Inflammatory macrophage treated with lipopolysaccharide for 1 hour (primary cell): ENCODE measurements at places on chromosomes 11 and 22.

DNA sequence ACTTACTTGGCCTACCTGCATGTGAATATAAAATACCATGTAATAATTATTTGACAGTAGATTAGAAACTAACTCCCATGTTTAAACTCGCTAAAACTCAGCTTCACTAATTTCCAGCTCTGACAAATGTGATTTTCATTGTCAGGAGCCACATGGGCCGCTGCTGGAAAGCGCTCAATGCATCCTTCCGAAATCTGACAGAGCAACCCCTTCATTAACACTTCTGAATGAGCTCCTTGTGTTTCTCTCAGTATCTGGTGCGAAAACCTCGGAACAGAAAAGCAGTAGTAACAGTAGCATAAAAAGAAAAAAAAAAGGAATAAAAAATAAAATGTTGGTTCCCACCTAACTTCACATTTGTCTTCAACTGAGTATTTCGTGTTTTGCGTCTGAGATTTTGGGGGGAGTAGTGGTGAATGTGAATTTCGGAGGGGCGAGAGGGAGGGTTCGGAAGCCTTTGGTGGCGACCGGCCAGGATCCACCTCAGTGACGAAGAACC lies 710 bp downstream of the MTCH2 start:
- no peak for DNase-seq

- DNase-seq: no peak
Measured at GRCh38 chr11:96095884-96096303, 172.0 kb upstream of the MTMR2 start.

DNA sequence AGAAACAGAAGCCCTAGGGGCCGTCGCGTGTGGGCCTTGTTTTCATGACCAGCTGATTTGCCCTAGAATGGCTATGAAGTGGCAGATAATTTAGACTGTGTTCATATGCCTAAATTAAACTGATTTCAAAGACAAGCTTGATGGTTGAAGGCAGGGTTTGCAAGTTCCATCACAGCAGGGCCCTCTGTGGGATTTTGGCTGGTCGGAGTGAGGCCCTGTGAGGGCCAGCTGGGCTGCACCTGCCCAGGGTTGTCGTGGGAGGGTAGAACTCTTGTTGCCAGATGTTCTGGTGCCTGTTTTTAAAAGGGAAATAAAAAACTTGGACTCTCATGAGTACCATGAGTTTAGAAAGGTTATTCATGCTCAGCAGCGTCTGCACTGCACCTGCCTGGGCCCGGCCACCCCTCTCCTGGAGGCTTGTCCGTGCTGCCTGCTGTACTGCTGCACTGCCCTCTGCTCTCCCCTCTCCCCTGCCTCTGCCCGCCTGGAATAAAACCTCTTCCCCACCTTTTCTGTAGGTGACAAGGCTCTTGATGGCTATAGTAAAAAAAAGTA lies 44.1 kb downstream of the AP2A2 start:
- no peak for DNase-seq

GRCh38 chr11:86876716-86877234 lies 76.4 kb downstream of the PRSS23 start:
- no peak for DNase-seq

GRCh38 chr11:107592231-107592590 lies 1.3 kb downstream of the ELMOD1 start:
- DNase-seq: no peak
